CD4-positive, alpha-beta T cell treated with Interleukin-4 for 1 hour (primary cell): ENCODE measurements at places on chromosomes 7 and 10.

GRCh38 chr7:130127821-130128317, 57.5 kb downstream of the KLHDC10 start:
- DNase-seq: no peak

DNA sequence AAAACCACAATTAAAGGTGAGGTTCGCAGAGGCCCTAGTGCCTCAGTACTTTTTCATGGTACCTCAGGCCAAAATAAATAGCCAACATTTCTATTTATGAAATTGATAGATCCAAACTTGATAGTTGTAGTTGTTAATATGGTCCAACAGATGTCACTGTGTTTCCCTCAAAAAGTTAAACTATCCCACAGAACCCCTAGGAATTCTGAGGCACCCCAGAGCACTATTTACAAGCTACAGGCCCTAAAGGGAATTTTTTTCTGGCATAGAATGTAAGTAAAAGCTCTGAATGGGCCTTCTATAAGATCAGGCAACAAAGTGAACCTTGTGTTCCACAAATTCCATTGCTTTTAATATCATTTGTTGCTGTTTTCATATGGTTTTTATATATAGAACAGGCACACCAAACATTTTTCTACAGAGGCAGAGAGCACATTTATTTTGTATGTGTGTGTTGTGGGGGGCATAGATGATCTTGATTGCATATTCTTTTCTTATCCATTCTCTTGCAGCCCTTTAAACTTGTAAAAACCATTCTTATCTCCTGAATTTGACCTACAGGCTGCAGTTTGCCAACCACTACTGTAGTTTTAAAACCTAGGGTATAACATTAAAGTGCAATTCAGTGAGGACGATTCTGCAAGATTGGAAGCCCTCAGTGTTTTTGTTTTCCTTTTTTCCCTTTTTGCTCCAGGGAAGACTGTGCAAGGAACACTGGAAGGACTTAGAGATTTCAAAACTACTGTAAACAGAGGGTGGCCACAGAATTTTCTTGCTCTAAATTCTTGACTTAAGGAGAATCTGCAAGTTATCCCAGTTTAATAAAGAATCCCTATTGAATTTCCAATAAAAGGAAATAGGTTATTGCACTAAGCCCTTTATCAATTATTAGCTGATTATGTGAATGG, 3.5 kb upstream of the ARL4A start:
- no peak for DNase-seq

DNA sequence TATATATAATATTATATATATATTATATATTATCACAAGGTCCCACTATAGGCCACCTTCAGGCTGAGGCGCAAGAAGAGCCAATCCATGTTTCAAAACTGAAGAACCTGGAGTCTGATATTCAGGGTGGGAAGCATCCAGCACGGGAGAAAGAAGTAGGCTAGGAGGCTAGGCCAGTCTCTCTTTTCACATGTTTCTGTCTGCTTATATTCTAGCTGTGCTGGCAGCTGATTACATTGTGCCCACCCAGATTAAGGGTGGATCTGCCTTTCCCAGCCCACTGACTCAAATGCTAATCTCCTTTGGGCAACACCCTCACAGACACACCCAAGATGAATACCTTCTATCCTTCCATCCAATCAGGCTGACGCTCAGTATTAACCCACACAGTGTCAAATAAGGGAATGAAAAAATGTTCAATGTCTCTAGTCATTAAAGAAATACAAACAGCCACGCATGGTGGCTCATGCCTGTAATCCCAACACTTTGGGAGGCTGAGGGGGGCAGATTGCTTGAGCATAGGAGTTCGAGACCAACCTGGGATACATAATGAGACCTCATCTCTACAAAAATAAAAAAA, 135.4 kb upstream of the PCBD1 start:
- no peak for DNase-seq

DNA sequence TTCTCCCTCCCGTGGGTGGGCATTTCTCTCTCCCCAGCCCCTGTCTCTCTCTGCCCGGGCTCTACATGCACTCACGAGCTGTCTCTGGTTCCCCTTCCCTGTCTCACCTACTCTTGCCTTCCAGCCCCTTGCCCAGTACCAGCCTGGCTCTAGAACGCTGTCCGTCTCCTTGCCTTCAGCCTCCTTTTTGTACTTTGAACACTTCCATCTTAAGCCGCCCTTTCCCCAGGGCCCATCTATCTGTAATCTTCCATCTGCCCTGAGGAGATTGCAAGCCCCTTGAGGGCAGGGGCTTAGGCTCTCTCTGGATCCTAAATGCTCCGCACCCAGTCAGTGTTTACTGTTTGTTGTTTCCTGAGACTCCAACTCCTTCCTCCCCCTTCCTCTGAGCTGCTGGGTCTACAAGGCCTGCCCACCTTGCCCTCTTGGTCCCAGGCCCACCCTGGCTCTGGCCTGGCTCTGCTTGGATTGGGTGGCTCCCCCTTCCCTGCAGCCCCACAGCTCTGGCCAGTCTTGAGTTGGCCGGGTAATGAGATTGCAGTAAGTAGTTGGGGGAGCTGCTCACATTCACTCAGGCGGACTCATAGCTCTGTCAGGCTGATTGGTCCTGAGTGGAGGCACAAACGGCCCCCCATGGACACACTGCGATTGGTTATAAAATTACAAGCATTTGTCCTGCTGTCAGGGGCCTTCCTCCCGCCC, 28.3 kb downstream of the POLL start:
- DNase-seq: no peak

DNA sequence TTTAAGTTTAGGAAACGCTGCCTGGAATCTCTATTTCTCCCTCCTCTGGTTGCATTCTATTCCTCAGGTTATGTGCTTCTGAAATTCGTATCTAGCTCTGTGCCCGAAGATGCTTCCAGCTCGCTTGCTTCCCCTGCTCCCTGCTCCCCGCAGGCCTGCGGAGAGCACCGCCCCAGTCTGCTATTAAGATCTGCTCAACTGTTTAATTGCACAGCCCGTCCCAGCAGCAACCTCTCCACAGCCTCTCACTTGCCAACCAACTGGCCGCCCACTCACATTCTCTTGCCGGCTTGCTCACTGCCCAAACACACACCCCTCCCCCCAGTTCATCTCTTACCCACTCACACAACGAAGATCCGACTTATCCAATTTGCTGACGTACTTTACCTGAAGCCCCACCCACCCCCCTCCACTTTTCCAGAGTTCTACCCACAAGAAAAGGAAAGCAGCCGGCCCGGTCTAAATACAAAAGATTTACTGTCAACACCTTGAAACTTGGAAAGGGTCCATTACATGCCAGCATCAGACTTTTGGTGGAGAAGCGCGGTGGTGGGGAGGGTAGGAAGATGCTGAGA, 167.3 kb upstream of the KLF14 start:
- no peak for DNase-seq

DNA sequence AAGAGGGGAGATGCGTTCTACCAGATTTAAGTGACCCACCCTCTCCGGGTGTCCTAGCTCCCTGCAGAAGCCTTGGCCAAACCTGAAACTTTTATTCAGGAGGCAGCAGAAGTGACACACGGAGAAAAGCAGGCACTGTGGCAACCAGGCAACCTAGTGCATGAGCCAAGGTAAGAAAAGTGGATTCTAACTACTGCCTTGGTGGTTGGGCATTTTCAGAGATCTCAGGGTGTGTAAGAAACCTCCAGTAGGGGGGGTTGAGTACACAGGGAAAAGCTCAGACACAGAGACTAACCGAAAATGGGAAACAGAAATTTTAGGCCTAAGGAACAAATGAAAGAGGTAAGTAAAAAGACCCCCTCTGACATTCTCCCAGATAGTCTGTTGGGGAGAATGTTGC, 645.7 kb downstream of the ANKRD7 start:
- no peak for DNase-seq

GRCh38 chr10:116274064-116274904, 1.3 kb upstream of the GFRA1 start:
- no peak for DNase-seq

GRCh38 chr7:2710901-2711551, 23.0 kb downstream of the AMZ1 start:
- peak; percentile 46 for DNase-seq

GRCh38 chr7:24143547-24143946, 140.4 kb upstream of the NPY start:
- DNase-seq: no peak

- no peak for DNase-seq
Measured at GRCh38 chr10:123774132-123774742, 108.1 kb downstream of the GPR26 start.

- no peak for DNase-seq
Measured at GRCh38 chr7:122380992-122381391, 76.4 kb upstream of the FEZF1 start.

DNA sequence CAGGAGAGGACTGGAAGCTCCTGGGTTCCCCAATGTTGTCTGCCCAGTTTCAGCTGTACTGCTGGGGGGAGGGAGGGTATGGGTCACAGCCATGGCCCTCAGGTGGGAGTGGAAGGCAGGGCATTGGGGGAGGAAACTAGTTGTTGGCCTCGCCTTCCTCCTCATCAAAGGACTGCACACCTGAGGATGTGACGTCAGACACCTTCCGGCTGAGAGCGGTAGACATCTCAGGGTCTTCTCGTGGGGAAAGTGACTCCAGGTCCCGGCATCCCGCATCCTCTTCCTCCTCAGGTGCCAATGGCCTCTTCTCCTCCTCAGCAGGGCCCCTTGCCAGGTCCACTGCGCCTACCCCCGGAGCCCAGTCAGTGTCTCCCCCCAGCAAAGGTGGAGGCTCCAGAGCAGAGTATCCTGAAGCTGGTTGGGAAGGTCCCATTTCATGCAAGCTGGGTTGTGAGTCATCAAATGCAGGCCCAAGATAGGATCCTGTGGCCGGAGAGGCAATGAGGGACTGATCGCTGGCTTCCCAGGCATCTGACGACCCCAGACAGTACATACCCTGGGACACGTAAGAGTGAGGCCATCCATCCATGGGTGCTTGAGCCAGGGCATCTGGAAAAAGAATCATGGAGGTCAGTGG, 6.0 kb downstream of the FAM131B start:
- DNase-seq: no peak

DNA sequence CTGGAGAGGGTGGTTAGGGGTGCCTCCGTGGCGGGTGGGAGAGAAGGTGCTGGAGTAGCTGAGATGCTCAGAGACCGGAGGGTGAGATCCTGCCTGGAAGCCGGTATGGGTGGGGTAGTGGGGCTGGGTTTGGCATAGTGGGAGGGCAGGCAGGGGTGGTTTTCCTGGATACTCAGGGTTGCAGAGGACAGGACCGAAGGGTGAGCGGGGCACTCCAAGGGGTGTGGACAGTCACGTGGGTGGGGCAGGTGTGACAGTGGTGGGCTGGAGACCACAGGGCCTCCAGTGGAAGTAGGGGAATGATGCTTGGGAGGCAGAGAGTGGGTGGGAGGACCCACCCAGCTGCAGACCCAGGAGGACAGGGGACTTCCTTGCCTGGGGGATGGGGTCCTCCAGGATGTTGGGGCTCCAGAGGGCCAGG, 1.9 kb downstream of the SCART1 start:
- no peak for DNase-seq

DNA sequence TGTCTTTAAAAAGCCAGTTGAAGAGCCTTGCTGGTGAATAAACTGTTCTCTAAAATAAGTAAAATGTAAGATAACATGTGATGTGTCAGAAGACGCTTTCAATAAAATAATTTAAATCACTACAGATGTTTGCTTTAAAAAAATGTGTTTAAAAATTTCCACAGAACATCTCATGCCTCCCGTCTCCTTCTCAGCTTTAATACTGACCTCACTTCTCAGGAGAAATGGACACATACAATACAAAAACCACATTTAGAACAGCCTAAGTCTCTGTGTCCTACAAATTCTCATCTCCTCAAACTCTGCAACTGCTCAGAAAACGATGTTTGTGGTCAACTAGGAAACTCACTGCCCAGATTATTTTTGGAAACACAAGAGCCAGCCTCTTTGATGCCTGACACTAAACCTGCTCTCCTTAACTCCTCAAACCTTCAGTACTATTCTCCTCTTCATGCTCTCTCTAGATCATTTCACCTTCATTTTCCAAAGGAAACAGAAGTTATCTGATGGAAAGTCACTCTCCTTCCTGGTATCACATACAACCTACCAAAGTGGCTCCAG, 120.3 kb downstream of the ZNF438 start:
- no peak for DNase-seq
